Stimulated activated CD8-positive, alpha-beta memory T cell treated with anti-CD3 and anti-CD28 coated beads, Interleukin-7, amount 100 ng/mL, for 1 hour (primary cell): ENCODE measurements at places on chromosomes 3 and 15.

- DNase-seq, result no peak
Measured at GRCh38 chr3:47473391-47473790, 2.4 kb downstream of the SCAP start.

DNA sequence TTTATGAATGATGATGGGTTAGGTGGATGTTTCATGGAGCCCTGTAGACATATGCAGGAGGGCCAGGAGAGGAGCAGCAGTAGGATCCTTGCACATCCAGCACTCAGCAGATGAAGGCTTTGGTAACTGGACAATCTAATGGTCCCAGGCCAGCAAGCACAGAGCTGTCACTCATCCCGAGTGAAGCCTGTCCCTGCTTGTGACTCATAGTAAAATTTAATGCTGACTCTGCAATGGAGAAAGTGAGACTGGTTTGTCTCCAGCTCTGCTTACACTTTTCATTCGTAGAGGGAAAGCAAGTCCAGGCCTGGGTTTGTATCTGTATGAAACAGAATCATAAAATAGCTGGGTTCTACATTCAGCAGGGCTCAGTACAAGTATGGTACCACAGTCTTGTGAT, 131.7 kb downstream of the DTWD1 start:
- DNase-seq, result no peak

DNA sequence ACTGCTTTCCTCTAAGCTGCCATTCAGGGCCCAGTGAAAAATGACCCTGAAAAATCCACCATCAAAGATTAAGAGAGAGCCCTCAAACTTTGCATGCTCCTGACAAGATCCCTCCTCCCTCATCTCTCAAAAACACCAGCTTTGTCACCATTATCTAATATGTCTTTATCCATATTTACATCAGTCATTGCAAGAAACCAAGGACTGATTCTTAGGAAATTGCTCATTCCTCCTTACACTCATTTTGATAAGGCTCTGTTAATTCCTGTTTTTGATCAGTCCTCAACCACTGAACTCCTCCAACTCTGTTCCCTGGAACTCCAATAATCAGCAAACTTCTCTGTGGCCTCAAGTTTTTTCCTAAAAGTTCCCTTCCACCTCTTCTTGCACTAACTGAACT, 51.8 kb downstream of the CD200 start:
- DNase-seq, result no peak

DNA sequence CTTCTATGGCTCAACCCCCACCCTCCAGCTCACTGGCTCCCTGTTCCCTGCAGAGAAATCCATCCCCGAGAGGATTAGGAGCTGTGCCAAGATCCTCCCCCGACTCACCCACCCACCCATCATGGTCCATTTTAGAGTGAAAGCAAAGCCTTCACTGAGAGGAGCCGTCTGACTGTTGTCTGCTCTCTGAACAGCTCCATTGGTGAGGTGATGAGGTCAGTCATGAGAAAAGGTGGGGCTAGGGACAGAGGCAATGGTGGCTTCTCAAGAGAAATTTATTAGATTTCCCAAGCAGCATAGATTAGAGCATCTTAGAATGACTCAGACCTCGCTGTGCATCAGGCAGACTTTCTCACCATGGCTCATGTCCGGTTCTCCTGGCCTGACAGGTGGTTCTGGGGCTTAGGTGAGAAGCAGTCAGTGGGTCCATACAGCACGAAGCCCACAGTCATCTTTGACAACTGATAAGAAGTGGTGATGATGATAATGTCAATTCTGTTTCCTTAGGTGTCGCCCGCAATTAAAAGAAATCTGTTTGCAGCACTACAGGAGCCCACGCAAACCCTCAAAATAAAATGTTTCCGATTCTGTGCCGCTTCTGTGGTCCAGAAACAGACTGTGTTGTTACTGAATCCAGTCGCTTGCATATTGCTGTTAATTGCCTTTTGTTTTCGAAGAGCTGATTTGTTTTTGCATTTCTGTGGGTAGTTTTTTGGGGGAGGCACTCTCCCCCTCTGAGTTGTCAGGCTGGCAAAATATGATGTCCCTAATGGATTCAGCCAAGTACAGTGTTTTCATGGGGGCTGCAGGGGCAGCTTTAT, 24.8 kb upstream of the RHO start:
- DNase-seq, result no peak

- DNase-seq, result no peak
Measured at GRCh38 chr15:76312540-76313174, 1.4 kb upstream of the ETFA start.

DNA sequence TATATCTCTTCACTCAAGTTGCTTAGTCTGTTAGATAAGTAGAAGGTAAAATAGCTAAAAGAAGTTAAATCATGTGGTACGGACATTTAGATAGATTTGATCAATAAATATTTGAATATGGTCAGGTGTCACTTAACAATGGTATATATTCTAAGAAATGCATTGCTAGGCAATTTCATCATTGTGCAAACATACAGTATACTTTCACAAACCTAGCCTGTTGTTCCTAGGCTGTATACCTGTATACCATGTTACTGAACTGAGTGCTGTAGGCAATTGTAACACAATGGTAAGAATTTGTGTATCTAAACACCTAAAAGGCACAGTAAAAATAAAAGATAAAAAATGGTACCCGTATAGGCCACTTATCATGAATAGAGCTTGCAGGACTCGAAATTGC, 112.8 kb upstream of the CGNL1 start:
- no peak for DNase-seq
